SK-N-SH (cell line): ENCODE measurements at places on chromosomes 3 and 15. TPM values are rescaled to one million over a fixed set of nuclear protein-coding genes. Genes with fewer than 3 reads are reported as not detected.

GRCh38 chr15:72751751-72752455, 31.7 kb downstream of the ADPGK start:
- no peak for DNase-seq

CFAP20DC gene
- 1.8 and 1.9 TPM in 2 replicates for polyA plus RNA-seq

SPESP1 gene
- not detected in 2 replicates for polyA plus RNA-seq

ADGRG7 gene
- polyA plus RNA-seq: not detected in 2 replicates

GRCh38 chr3:119781330-119782198, at the start of gene NR1I2:
NR1I2 (plus strand) TSS chr3:119782101.
- DNase-seq: no peak

- DNase-seq: no peak
Measured at GRCh38 chr3:149181182-149181581, 40.4 kb downstream of the CP start.

CHRNA5 gene
- polyA plus RNA-seq: 5.3 and 5.5 TPM in 2 replicates
